RWPE2 (cell line): ENCODE measurements at places on chromosomes 4 and X.

DNA sequence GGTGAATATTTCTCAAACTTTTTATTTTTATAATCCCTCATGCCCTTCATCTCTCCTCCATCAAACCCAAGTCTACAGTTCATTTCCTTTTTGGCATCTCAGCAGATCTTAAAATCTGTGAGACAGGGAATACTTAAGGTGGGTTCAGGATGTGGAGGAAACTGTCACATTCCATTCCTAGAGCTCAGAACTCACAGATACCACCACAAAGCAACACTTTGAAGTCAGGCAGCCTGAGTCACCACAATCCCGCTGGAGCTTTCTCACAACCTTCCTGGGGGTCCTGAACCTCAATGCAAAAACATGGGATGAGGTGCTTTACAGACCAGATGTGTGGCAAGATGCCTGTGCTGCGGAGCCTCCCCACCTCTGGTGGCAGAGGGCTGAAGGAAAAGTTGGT lies 63.2 kb downstream of the HHIP start:
- no peak for DNase-seq
- no peak overlapping the region for H3K4me3 ChIP-seq
- no peaks in the 10 kb centered on the region for H3K36me3 ChIP-seq
- peaks cover 31% of the 10 kb centered on the region for H3K4me1 ChIP-seq
- H3K27ac ChIP-seq = peak overlapping the region; percentile 36

GRCh38 chr4:61741327-61742096 lies 541.4 kb downstream of the ADGRL3 start:
- no peaks in the 10 kb centered on the region for H3K4me1 ChIP-seq
- DNase-seq = no peak
- no peaks in the 10 kb centered on the region for H3K36me3 ChIP-seq
- H3K4me3 ChIP-seq = no peak overlapping the region
- H3K27me3 ChIP-seq = no peaks in the 10 kb centered on the region

DNA sequence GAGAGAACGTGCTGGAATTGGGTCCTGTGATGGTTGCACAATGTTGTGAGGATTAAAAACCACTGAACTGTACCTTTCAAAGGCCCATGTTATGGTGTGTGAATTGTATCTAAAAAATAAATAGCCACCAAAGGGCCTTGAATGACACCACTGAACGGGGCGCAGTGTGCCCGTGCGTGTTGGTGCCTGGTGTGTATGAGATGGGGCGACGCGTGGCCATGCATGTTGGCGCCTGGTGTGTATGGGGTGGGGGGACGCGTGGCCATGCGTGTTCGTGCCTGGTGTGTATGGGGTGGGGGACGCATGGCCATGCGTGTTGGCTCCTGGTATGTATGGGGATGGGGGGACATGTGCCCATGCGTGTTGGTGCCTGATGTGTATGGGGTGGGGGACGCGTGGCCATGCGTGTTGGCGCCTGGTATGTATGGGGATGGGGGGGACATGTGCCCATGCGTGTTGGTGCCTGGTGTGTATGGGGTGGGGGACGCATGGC lies 66.6 kb upstream of the HELT start:
- peaks cover 8% of the 10 kb centered on the region for H3K27me3 ChIP-seq
- DNase-seq = no peak
- no peak overlapping the region for H3K4me3 ChIP-seq
- H3K27ac ChIP-seq = no peak overlapping the region

DNA sequence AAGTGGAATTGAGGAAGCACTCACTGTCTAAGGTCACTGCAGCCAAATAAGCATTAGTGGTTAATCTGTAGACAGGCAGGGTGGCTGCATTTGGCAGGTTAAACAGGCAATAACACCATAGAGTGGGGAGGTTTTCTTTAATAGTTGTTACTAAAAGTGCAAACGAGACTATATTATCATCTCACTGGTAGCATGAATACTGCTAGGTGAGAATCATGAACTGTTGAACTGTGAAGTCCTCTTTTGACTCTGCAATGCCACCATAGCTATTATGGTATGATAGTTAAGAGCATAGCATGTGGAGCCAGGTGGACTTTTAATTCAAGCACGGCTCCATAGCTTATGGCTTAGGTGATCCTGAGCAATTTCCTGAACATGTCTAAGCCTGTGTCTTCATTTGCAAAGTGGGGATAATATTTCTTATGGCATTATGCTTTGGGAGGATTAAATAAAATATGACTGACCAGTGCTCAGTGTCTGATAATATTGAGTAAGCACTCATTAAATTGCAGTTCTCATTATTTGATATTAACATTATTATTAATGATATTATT lies 235.6 kb upstream of the HHIP start:
- H3K27me3 ChIP-seq = no peaks in the 10 kb centered on the region
- H3K4me3 ChIP-seq = no peak overlapping the region
- DNase-seq = no peak
- H3K36me3 ChIP-seq = no peaks in the 10 kb centered on the region
- no peak overlapping the region for H3K27ac ChIP-seq
- peaks cover 8% of the 10 kb centered on the region for H3K4me1 ChIP-seq

GRCh38 chrX:123193101-123193500 lies 9.0 kb downstream of the GRIA3 start:
- H3K36me3 ChIP-seq = no peaks in the 10 kb centered on the region
- no peak overlapping the region for H3K27ac ChIP-seq
- no peak for DNase-seq
- no peak overlapping the region for H3K4me3 ChIP-seq

DNA sequence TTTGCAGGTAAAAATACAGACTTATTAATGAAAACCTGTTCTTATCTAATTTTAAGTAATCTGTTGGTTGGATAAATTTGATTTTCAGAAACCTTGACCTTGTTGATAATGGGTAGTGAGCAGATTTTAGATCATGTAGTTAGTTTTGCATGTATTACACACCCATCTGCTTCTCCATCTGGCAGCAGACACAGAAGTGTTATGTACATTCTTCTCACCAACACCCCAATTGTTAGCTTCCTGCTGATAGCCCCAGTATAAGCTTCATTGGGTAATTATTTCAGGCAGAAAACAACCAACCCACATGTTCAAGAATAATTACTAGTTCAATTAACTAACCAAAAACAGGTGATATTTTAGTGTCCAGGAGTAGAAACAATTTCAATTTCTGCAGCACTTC lies 1740.5 kb upstream of the AGA start:
- H3K36me3 ChIP-seq = no peaks in the 10 kb centered on the region
- no peak overlapping the region for H3K4me3 ChIP-seq
- no peaks in the 10 kb centered on the region for H3K4me1 ChIP-seq
- no peak for DNase-seq

GRCh38 chr4:83219344-83220331 lies 65.0 kb downstream of the COQ2 start:
- H3K4me1 ChIP-seq = peaks cover 10% of the 10 kb centered on the region
- H3K27ac ChIP-seq = peak overlapping the region; percentile 11
- no peak overlapping the region for H3K4me3 ChIP-seq
- no peaks in the 10 kb centered on the region for H3K36me3 ChIP-seq

- no peak overlapping the region for H3K4me3 ChIP-seq
- H3K36me3 ChIP-seq = no peaks in the 10 kb centered on the region
- H3K27ac ChIP-seq = no peak overlapping the region
- H3K27me3 ChIP-seq = peaks cover 8% of the 10 kb centered on the region
- no peaks in the 10 kb centered on the region for H3K4me1 ChIP-seq
- no peak for DNase-seq
Observed at GRCh38 chr4:107017443-107018343, 18.4 kb downstream of the DKK2 start.

DNA sequence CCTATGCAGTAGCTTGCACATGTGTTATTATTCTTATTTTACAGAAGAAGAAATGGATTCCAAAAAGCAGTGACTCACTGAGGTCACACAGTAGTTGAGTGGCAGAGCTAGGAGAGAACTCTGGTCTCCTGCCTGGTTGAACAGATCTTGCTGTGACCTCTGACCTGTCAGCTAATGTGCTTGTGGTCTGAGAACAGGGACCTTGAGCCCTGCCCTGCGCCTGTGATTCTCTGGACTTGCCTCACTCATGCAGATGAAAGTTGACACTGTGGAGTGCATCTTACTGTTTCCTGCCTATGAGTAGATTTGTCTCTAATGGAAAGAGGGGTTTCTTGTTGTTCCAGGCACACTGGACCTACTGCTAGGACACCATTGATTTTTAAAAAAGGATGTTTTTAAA lies 32.3 kb downstream of the ETNPPL start:
- H3K4me3 ChIP-seq = no peak overlapping the region
- no peak overlapping the region for H3K27ac ChIP-seq
- no peaks in the 10 kb centered on the region for H3K36me3 ChIP-seq
- no peaks in the 10 kb centered on the region for H3K4me1 ChIP-seq
- no peaks in the 10 kb centered on the region for H3K27me3 ChIP-seq
- DNase-seq = no peak

DNA sequence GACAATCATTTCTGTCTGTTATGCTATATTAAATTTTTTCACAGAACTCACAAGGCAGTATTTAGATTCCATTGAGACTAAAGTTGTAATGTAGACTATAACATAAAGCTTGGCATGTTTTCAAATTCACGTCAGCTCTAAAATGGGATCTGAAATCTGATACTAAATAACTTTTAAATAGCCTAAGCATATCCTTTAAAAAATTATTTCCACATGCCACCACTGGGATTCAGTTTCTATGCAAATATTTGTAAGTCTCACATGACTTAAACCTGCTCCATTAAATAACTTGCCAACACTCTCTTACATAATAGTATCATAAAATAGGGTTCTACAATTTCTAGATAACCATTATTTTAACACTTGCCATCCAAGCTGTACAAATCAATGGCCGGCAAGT lies 32.4 kb downstream of the KLHL8 start:
- no peaks in the 10 kb centered on the region for H3K36me3 ChIP-seq
- no peak overlapping the region for H3K27ac ChIP-seq
- no peaks in the 10 kb centered on the region for H3K27me3 ChIP-seq
- DNase-seq = no peak
- H3K4me3 ChIP-seq = no peak overlapping the region

DNA sequence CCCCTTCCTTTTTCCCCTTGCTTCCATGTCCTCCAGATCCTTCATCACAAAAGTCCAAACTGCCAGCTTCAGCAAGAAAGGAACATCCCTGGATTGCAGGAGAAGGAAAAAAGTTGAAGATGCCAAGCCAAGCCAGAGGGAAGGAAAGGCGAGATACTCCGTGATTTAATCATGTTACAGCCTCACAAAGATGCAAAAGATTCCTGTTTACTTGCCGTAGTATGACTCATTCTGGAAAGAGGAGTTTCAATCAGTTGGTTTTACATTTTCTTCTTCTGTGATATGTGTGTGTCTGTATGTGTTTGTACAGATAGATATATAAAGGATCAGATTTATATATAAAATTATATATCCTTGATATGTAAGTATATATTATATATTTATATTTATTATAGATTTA lies 69.3 kb downstream of the BTC start:
- H3K4me3 ChIP-seq = no peak overlapping the region
- no peak for DNase-seq
- H3K27ac ChIP-seq = no peak overlapping the region
- H3K36me3 ChIP-seq = no peaks in the 10 kb centered on the region
- H3K27me3 ChIP-seq = peaks cover 8% of the 10 kb centered on the region

DNA sequence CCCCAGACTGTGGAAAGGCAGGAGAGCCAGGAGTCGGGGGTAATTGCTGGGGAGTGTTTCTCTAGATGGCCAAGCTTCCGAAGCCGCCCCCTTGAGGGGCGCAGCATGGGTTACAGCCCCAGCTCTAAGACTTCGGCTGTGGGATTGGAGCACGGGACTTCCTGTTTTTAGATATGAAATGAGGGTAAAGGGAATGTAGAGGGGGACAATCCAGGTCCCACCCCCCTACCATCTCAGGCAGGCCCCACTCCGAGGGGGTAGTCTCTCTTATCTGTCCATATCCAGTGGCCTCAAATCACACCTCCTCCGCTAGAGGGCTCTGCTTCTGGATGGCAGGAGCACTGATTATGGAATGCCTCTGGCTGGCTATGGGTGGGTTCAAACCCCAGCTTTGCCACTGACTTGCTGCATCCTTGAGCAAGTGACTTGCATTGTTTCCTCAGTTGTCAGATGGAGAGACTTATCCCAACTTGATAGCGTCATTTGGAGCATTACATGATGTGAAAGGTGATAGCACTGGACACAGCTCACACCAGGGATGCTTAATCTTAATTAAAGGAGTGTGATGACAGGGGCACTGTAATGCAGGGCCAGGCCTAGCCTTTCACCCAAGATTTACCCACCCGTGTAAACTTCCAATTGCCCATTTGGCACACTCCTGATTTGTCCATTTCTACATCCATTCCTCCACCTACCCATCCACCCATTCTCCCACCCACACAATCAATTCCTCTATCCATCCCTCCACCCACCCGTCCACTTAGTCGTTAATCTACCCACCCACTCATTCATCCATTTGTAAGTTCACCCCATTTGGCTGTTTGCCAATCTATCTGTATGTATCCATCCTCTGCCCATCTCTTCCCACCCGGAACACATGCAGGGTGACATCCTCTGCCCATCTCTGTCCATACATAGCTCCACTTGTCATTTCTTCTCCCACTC lies 848 bp upstream of the KCND1 start:
- no peaks in the 10 kb centered on the region for H3K4me1 ChIP-seq
- no peak for DNase-seq
- no peak overlapping the region for H3K27ac ChIP-seq
- no peaks in the 10 kb centered on the region for H3K27me3 ChIP-seq
- no peaks in the 10 kb centered on the region for H3K36me3 ChIP-seq

DNA sequence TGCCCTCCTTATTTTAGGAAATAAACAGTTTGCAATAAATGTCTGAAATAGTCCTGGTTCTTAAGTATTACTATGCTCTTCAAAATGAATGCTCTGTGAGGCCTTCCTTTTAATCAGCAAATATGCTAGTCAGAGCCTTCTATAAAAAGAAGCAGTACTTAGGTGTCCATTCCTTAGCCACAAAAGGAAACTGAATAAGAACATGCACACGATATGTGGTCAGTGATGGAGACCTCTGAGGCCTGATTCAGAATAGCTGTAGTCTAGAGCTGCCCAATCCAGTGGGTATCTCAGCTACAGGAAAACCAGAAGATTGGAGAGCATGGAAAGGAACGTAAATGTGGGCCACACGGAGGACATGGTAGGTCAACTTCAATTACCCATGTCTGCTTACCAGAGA lies 141.8 kb downstream of the RASL11B start:
- no peak for DNase-seq
- H3K4me1 ChIP-seq = no peaks in the 10 kb centered on the region
- no peak overlapping the region for H3K27ac ChIP-seq
- no peaks in the 10 kb centered on the region for H3K36me3 ChIP-seq

DNA sequence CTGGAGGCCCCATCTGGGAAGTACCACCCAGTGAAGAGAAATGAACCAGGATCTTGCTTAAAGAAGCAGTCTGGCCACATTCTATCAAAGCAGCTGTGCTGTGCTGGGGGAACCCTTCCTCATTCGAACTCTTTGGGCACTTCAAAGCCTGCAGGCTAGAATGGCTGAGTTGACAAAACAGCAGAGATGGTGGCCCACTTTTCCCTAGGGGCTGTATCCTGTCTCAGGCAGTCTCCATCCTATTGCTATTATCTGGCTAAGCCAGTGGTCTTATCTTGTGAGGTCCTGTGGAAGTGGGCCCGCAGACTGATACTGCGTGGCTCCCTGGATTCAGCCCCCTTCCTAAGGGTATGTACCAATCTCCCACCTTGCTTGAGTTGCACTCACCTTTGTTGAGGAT lies 114.3 kb downstream of the VSIG4 start:
- no peak overlapping the region for H3K4me3 ChIP-seq
- no peaks in the 10 kb centered on the region for H3K36me3 ChIP-seq
- H3K27me3 ChIP-seq = no peaks in the 10 kb centered on the region
- H3K4me1 ChIP-seq = peaks cover 7% of the 10 kb centered on the region

GRCh38 chr4:98744372-98745150 lies 86.2 kb upstream of the TSPAN5 start:
- H3K4me3 ChIP-seq = no peak overlapping the region
- H3K4me1 ChIP-seq = no peaks in the 10 kb centered on the region
- no peak for DNase-seq
- no peaks in the 10 kb centered on the region for H3K27me3 ChIP-seq
